ENCODE measurements at places on chromosomes 12 and 14. TPM values are rescaled to one million over a fixed set of nuclear protein-coding genes. Genes with fewer than 3 reads are reported as not detected.

Gene SLC5A8
- total RNA-seq: not detected

Gene NDUFA12
- total RNA-seq: 112 TPM

Gene BRAP
- total RNA-seq: 11.0 TPM

Gene SLIRP
- 119 TPM for total RNA-seq

Gene BIN2
- total RNA-seq: not detected

Gene CRACR2A
- total RNA-seq: 13.2 TPM
